ENCODE measurements at places on chromosomes 4 and X. TPM values are rescaled to one million over a fixed set of nuclear protein-coding genes. Genes with fewer than 3 reads are reported as not detected.
A peak's percentile ranks its signal among the peaks of the same experiment; 100 is the strongest.

Gene MAOA
- 5.2 TPM for total RNA-seq

Gene DSPP
- not detected for total RNA-seq

Gene STK32B
- total RNA-seq: 1.5 TPM

Gene SATL1
- 0.14 TPM for total RNA-seq

Gene PCDH7
- 10.8 TPM for total RNA-seq

Gene TLR3
- 0.38 TPM for total RNA-seq

Gene SETD7
- 4.5 TPM for total RNA-seq

DNA sequence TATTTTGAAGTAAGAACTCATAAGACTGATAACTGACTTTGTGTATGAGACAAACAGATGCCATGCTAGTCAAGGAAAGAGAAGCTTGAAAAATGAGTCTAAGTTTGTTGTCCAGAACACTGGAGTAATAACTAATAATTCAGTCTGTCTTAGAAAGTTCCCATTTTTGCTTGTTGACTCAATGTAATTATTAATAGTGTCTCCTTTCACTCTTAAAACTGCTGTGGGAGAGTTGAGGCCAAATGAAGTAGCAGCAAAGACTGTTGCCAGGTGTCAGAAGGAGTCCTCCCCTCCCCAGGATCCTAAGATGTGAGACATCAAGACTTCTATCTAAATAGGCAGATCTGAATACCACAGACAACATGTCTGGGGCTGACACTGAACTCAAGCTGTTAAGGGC is 20.8 kb upstream of the FAM13A start:
- H3K4me1 ChIP-seq: no peaks in the 10 kb centered on the region
- H3K27ac ChIP-seq: no peak overlapping the region
- H3K27me3 ChIP-seq: no peaks in the 10 kb centered on the region
- no peaks in the 10 kb centered on the region for H3K36me3 ChIP-seq

- no peak overlapping the region for H3K27ac ChIP-seq
- H3K4me3 ChIP-seq: no peak overlapping the region
- H3K4me1 ChIP-seq: no peaks in the 10 kb centered on the region
- no peaks in the 10 kb centered on the region for H3K27me3 ChIP-seq
- no peaks in the 10 kb centered on the region for H3K36me3 ChIP-seq
Observed at GRCh38 chr4:19317377-19317776, 934.3 kb upstream of the SLIT2 start.

- no peak overlapping the region for H3K27ac ChIP-seq
- H3K4me3 ChIP-seq: no peak overlapping the region
- H3K4me1 ChIP-seq: peaks cover 7% of the 10 kb centered on the region
- no peaks in the 10 kb centered on the region for H3K27me3 ChIP-seq
- no peaks in the 10 kb centered on the region for H3K36me3 ChIP-seq
- peak; percentile 61 for DNase-seq
Observed at GRCh38 chr4:95204873-95205272, 343.9 kb downstream of the UNC5C start.

DNA sequence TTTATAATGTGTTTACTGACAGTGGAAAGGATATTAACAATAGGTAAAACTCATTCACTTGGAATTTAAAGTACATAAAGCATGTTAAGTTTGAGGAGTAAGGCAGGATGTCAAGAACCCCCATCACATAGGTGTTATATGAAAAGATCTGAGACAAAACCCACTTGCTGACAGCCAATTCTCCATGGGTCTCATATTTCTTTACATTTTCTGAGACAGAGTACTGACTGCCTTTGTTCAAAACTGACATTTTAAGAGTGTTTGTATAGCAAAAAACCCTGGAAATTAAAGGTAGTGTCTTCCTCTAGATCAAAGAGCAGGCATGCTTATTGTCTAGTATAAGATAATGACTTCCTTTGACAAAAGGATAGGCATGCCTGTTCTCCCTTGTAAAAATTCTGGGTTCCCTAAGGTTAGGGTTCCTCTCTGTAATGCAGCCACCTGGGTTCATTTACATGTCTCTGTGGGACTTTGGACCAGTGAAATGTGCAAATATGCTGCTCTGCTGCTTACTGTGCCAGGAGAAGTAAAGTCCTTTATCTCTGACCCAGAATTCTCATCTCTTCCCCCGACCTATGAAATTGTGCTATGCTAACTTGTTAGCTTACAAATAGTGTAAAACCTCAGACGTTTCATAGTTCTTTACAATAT is 123.6 kb downstream of the PCDH18 start:
- H3K4me3 ChIP-seq: no peak overlapping the region
- peaks cover 5% of the 10 kb centered on the region for H3K27me3 ChIP-seq
- peak; percentile 51 for DNase-seq

GRCh38 chr4:67542076-67542475 is 3.2 kb downstream of the CENPC start:
- no peak for DNase-seq
- peaks cover 15% of the 10 kb centered on the region for H3K36me3 ChIP-seq
- no peak overlapping the region for H3K27ac ChIP-seq
- H3K4me3 ChIP-seq: no peak overlapping the region

DNA sequence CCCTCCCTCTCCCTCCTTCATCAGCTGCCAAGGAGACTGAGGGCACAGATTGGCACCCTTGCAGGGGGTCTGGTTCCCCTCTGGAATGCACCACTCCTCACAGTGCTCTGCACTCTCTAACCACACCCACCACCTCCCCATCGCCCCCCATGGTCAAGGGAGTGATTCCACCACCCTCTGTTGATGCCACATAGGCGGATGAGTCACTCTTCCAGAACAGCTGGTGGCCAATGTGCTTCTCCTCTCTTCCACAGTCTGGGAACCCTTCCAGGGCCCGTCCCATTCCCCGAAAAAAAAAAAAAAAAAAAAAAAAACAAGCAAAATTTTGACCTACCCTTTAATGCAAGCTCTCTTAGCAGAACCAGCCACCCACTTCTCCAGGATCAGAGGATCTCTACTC is 341.3 kb upstream of the KLF3 start:
- no peak overlapping the region for H3K27ac ChIP-seq
- H3K36me3 ChIP-seq: no peaks in the 10 kb centered on the region
- no peak overlapping the region for H3K4me3 ChIP-seq
- H3K27me3 ChIP-seq: no peaks in the 10 kb centered on the region

DNA sequence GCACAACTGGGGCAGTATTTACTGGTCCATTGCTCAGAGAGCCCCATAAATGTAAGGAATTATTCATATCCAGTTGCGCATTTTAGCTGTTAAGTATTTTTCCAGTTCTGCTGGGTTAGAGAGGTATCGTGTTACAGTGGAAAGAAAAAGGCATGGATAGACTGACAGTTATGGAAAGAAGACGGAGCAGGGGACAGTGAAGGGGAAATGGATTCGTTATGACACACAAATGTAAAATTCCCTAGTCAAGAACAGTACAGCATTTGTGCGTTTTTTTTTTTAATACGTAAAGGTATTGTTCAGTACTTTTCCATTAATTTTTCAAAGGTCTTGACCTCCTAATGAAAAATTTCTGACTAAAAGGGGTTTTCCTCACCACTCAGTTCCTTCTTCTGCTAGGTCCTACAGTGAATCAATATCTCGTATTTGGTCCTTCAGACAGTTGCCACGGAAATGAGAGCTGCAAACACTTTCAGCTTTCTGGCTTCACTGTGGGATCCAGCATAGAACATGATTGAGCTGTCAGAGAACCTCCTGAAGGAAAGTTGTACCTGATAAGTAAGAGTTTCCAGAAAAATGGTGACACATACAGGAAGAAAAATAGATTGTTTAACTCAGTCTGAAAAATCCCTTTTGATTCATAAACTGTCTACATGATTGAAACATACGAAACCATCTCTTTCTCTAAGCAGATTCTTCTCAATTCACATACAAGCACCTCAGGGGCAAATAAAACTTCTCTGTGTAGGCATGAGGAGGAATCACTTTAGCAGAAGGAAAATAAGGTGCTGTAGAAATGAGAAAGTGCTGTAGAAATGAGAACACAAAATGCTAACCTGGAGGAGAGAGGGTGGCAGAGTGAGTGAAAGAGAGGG is 21.8 kb upstream of the BBS12 start:
- peaks cover 11% of the 10 kb centered on the region for H3K4me1 ChIP-seq
- H3K27me3 ChIP-seq: no peaks in the 10 kb centered on the region
- H3K27ac ChIP-seq: no peak overlapping the region
- no peak overlapping the region for H3K4me3 ChIP-seq

DNA sequence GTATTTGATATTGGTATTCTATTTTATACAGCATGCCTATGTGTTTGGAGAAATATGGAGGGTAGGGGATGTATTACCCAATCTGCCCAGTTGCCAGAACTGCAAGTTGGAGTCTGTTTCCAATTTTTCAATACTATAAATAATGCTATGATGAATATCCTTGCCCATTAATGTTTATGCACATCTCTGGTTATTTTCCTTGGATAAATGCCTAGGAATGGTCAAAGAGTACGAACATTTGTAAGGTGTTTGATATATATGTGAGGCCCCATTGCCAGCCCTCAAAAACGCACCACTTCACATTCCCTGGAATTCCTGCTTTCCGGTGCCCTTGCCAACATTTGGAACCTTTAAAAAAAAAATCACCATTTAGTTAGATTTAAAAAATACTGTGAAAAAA is 34.3 kb downstream of the CLDN34 start:
- H3K36me3 ChIP-seq: no peaks in the 10 kb centered on the region
- H3K4me3 ChIP-seq: no peak overlapping the region
- H3K27me3 ChIP-seq: no peaks in the 10 kb centered on the region
- H3K4me1 ChIP-seq: peaks cover 4% of the 10 kb centered on the region
- no peak for DNase-seq

DNA sequence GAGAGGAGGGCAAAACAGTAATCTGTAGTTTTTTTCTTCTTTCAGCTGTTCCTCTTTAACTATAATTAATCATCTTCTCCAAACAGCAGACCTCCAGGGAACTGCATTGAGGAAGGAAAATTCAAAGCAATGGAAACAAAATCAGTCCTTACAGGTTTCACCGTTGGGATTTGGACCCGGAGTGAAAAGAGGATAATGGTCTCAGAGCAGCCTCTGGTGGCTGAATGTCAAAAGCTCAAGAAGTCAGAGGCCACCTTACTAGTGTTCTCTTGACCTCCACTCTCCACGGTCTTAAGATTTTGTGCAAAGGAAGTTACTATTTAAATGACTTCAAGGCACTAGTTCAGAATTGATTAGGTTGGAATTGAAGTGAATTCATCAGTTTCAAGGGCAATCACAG is 16.0 kb upstream of the MID1 start:
- no peak overlapping the region for H3K4me3 ChIP-seq
- H3K4me1 ChIP-seq: peaks cover 24% of the 10 kb centered on the region
- peak; percentile 72 for DNase-seq
- H3K36me3 ChIP-seq: no peaks in the 10 kb centered on the region
- H3K27me3 ChIP-seq: no peaks in the 10 kb centered on the region

DNA sequence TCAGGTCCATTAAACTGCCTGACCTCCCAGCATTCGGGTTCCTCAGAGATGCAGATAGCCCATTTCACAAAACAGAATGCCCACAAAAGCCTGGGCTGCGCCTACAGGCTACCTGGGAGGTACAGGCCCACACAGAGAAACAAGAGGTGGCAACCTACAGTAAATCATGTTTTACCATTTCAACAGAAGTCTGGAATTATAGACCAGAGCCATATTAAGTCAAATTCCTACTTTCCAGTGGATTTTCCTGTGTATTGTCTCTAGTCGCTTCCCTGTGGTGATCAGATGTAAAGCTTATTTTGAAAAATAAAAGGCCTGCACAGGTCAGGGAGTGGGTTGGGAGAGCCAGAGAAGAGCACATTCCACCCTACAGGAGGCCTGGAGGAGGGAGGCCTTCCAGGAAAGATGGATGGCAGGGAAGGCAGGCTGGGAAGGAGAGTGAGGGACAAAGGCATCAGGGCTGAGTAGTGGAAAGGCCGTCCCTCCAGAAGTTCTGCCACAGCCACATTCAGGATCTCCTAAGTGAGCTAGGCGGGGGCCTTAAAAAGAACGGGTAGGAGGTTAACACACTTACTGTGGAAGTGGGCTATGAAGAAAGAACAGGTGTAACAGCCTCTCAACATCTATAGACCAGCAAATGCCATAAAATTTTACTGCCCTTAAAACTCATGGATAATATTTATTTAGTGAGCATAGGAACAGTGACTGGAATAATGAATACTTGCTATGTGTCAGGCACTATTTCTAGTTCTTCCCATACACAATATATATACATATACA is 19.0 kb upstream of the USO1 start:
- H3K27ac ChIP-seq: peak overlapping the region; percentile 96
- no peak overlapping the region for H3K4me3 ChIP-seq
- no peaks in the 10 kb centered on the region for H3K27me3 ChIP-seq
- peak; percentile 92 for DNase-seq
- H3K4me1 ChIP-seq: peaks cover 54% of the 10 kb centered on the region

DNA sequence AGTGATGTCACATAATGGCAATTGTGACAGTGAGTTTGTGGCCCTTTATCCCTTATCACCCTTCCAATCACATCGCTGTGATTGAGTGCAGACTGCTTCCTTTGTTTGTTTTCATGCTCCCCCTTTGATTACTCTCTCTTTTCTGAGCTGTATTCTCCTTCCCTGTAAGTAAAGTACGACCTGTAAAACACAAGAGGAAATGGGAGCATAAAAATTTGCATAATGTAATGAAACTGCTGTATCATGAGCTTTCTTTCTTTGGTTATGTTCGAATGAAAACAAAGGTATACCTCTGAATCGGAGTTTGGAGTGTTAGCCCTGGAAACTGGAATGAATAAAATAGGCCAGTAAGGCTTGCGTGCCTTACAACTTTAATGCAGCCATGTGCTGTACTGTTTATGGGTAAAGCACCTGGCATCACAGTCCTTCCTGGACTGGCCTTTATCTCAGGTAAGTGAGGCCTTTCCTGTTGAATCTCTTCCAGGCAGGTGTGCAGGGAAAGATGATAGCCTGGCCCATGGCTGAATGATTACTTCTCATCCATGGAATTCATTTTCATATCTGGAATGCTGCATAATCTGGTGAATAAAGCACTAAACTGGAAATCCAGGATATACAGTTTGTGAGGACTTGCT is 26.6 kb upstream of the HS3ST1 start:
- H3K27me3 ChIP-seq: no peaks in the 10 kb centered on the region
- no peak overlapping the region for H3K27ac ChIP-seq
- H3K4me1 ChIP-seq: no peaks in the 10 kb centered on the region

GRCh38 chr4:17251101-17251500 is 260.8 kb downstream of the QDPR start:
- DNase-seq: no peak
- H3K4me3 ChIP-seq: no peak overlapping the region
- no peaks in the 10 kb centered on the region for H3K27me3 ChIP-seq
- no peaks in the 10 kb centered on the region for H3K4me1 ChIP-seq

DNA sequence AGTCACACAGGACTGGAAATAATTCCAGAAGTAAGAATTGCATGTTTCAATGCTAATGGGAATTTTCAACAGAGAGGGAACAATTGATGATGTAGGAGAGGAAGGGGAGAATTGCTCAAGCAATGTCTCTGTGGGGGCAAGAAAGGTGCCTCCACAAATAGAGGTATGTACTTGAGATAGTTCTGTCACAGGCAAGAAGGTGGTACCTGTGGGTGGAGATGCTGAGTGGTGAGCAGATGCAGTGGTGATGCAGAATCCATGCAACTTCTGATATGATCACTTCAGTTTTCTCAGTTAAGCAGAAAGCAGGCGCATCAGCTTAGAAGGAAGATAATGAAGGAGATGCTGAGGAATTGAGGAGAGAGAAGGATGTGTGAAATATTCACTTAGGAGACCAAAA is 55.1 kb upstream of the SEC24B start:
- DNase-seq: no peak
- no peaks in the 10 kb centered on the region for H3K36me3 ChIP-seq
- H3K27me3 ChIP-seq: no peaks in the 10 kb centered on the region
- H3K4me1 ChIP-seq: no peaks in the 10 kb centered on the region
- H3K27ac ChIP-seq: no peak overlapping the region
- H3K4me3 ChIP-seq: no peak overlapping the region

Data from GM23338 (cell line).